ENCODE measurements at places on chromosomes 13 and 19.

GRCh38 chr13:56773148-56773547 is 367.6 kb upstream of the PRR20A start:
- DNase-seq: no peak

- DNase-seq: no peak
Measured at GRCh38 chr19:35143231-35143715, at the start of gene FXYD7. Gene FXYD7, plus strand, starts transcription at chr19:35143255. Its CDS starts 79 bp downstream, at chr19:35143334.

DNA sequence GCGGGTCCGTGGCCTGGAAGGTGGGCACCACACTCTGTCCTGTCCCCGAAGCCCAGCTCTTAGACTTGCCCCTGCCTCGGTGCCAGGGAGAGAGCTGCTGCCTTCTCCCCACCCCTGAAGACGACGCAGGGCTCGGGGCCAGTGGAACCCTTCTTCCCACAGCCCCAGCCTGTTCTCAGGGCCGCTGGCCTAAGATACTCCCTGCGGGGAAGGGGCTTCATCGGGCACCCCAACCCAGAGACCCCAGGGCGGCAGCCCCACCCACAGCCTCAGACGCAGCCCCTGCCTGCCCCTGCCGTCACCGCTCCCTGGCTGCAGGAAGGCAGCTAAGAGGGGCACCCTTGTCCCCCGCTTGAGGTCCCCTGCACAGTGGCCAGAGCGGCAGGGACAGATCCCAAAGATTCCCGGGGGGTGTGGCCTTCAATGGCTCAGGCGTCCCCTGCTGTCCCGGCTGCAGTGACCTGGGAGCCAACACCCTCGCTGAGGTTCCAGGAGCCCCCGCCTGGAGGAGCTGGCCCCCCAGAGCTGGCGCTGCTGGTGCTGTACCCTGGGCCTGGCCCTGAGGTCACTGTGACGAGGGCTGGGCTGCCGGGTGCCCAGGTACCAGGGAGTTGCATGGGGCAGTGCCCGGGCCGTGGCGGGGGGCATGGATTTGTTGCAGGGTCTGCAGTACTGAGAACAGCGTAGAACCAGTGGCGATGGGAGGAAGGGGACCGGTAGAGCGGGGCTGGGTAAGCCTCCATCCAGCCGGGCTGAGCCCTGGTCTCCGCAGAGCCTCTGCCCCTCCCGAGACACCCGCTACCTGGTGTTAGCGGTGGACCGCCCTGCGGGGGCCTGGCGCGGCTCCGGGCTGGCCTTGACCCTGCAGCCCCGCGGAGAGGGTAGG is 1.0 kb downstream of the AMH start:
- no peak for DNase-seq

GRCh38 chr13:77981281-77981881 is 62.8 kb upstream of the EDNRB start:
- DNase-seq: peak; percentile 18

DNA sequence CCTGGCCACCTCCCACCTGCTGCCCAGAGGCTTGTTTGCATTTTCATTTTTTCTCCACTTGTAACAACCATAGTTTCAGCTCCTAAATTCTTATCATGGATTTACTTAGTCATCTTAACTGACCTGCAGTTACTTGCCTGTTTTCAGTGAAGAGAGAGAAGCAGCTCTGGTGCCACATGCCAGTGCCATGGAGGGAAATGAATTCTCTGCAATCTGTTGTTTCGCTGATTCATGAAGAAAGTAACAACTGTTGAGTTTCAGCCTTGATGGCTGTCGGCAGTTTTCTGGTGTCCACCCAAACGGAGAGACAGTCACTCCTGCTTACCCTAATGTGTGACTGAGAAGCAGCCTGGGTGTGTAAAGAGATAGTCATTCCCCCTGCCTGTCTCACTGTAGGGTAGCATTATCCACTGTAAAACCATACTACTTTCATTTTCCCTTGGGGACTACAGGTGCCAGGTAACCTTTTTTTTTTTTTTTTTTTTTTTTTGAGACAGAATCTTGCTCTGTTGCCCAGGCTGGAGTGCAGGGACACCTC is 116.1 kb downstream of the DNAJC3 start:
- no peak for DNase-seq

- DNase-seq: no peak
Measured at GRCh38 chr13:30027569-30028455, 177.4 kb upstream of the UBL3 start.

DNA sequence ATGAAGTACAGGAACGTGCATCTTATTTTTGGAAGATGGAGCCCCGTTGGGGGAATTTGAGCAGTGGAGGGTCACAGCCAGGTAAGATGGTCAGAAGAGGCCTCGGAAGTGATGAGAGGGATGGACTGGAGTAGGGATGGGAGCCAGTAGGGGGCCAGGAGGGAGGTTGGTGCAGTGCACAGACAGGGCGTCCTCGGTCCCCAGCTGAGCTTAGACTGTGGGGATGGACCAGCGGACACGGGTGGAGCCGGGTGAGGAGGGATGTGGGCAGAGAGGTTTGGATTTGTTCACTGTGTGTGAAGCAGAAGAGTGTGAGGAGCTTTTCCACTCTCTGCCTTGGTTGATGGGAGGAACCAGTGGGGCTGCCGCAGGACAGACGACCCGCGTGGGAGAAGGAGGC is 10.6 kb downstream of the RPS9 start:
- DNase-seq: no peak

GRCh38 chr19:4368128-4368820 is 24.9 kb downstream of the MPND start:
- DNase-seq: peak; percentile 56

- DNase-seq: no peak
Measured at GRCh38 chr13:39887387-39887786, 231.9 kb downstream of the COG6 start.

- peak; percentile 91 for DNase-seq
Measured at GRCh38 chr19:3669947-3670795, 30.1 kb downstream of the PIP5K1C start.

DNA sequence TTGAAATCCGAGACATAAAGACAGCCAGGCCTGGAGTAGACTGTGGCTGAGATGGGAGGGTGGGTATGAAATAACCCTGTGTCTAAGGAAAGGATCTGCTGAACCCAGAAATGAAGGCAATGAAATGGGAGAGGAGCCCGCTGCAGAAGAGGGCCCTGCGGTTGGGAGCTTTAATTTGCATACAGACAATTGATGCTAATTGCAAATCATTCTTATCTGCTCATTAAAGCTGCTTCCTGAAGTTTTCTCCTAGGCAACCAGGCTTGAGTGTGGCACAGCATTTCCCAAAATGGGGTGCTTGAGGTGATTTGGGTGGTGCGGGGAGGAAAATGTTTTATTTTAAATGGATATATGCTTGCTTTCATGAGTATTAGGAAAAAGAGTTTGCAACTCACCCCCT is 55.4 kb downstream of the DPF1 start:
- DNase-seq: no peak

GRCh38 chr19:3767050-3767449 is 4.6 kb downstream of the MRPL54 start:
- DNase-seq: no peak

DNA sequence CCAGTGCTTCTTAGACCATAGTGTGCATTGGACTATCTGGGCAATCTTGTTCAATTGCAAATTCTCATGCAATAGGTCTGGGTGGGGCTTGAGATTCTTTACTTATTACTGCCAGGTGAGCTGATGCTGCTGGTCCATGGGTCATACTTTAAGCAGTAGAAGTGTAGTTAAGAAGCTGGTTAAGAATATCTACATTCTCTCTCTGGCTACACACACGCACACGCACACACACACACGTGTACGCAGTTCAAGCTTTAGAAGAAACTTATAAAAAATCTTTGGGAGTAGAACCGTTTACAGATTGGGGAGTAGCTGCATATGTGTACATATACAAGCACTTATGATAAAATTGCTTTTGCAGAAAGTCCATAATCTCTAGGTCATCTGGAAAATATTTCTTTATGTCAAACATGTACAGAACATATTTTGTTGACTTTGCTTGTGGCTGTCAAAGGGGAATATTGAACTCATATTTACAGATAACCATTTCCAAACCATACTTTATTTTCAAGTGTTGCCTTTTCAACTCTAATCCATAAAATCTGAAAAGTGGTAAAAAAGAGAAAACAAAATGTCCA is 99.7 kb downstream of the GPC6 start:
- DNase-seq: no peak

DNA sequence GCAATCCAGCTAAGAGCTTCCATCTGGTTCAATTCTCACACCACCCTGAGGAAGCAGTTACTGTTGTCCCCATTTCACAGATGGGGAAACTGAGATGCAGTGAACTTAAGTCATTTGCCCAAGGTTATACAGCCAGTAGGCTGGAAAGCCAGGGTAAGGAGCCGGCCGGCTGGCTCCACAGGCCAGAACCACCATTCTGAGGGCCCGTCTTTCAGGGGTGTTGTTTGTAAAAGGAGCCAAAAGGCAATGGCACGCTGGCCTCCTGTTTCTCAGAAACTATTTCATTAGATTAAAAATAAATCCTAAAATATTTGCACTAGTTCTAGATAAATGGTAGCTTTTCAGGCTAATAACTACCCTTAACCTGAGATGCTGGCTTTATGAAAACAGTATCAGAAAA is 114.9 kb downstream of the CRYL1 start:
- DNase-seq: no peak

DNA sequence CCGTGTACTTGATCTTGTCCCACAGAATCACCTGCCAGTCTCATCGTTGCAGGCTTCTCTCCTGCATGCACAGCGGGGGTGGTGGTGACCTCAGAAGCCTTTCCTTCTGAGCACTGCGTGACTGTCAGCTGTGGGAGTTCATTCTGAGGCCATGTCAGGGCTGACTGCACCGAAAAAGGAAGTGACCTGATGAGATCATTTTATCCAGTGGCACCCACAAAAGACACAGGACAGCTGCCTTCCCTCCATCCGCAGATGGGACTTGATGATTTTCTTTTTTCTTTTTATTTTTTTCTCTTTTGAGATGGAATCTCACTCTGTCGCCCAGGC is 89.7 kb downstream of the RAB20 start:
- peak; percentile 74 for DNase-seq

GRCh38 chr19:13212759-13213330 is 62.6 kb downstream of the IER2 start:
- peak; percentile 46 for DNase-seq

DNA sequence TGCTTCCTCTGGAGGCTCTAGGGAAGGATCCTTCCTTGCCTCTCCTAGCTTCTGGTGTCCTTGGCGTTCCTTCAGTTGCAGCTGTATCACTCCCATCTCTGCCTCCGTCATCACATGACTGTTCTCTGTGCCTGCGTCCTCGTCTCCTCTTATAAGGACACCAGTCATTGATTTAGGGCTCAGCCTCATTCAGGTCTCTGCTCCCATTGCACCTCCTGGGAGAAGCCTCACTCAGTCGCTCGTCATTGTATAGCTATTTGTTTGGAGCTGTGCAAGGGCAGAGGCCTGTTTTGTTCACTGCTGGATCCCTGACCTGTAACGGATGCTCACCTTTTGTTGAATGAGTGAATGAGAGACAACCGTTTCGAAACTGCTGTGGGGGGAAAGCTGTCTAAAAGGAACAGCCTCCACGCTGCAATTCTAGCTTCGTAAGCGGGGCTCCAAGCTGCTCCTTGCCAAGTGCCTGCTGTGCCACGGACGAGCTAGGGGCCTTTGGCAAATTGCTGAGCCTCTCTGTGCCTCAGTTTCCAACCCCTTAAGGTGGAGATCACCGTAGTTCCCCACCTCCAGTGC is 17.2 kb downstream of the BRSK1 start:
- no peak for DNase-seq

DNA sequence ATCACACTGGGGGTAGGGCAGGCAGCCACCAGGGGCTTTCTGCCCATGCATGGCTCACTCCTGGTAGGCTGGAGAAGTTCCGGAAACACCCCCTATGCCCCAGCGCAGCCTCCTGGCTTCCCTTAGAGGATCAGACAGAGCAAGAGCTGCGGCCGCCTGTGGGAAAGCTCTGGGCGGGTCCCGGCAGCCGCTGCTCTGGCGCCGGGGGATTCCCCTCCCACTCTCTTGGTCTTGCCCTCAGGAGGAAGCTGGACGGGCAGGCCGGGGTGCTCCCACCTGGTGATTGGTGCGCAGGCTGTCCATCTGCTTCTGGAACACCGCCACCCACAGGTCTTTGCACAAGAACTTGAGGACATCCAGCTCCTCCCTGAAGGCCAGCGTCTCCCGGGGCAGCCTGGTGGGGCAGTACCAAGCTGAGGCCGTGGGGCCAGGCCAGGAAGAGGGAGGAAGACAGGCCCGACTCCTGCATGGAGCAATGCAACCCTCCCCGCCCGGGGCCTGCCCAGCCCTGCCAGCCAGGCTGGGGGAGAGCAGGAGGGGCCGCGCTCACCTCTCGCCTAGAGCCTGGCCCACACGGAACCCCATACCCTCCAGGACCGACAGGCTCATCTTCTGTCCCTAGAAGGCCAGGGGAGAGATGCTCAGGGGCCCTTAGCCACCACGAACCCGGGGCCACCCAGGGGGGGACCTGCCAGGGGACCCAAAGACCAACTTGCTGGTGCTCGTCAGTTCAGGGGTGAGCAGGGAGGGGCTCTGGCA is 4.0 kb upstream of the NKPD1 start:
- DNase-seq: peak; percentile 87

GRCh38 chr19:45954156-45954555 is 19.5 kb downstream of the NOVA2 start:
- DNase-seq: no peak

GRCh38 chr19:924553-925086 is 1.2 kb upstream of the ARID3A start:
- DNase-seq: no peak

GRCh38 chr19:8004723-8005513 is 523 bp downstream of the ELAVL1 start:
- DNase-seq: peak; percentile 44

GRCh38 chr13:114128624-114129522 is 3.5 kb downstream of the RASA3 start:
- DNase-seq: peak; percentile 95

- DNase-seq: peak; percentile 67
Measured at GRCh38 chr13:90622541-90622940, 724.9 kb upstream of the MIR17HG start.

DNA sequence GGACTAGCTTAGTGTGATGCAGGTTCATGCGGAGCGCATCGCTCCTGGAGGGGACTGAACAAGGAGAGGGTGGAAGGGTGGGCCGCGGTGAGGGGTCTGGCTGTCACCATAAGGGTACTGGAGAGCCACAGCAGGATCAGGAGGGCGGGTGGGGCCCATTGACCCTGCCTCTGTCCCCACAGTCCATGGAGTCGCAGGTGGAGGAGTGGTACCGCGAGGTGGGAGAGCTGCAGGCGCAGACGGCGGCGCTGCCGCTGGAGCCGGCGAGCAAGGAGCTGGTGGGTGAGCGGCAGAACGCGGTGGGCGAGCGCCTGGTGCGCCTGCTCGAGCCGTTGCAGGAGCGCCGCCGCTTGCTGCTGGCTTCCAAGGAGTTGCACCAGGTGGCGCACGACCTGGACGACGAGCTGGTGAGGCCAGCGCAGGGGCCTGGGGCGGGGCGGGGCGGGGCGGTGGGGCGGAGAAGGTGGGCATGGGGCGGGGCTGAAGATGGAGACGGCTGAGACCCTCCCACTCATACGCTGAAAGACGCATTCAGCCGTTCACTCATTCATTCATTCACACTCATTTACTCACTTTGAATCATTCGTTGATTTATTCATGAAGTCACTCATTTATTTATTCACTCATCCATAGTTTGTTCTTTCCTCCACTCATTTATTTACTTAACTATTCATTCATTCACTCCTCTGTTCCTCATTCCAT is 27.5 kb upstream of the SHKBP1 start:
- peak; percentile 50 for DNase-seq
